ENCODE measurements at places on chromosomes 5 and 9. TPM values are rescaled to one million over a fixed set of nuclear protein-coding genes. Genes with fewer than 3 reads are reported as not detected.

GRCh38 chr5:117889596-117889995 is 1098.8 kb downstream of the DTWD2 start:
- no peak for DNase-seq

- DNase-seq, result no peak
Observed at GRCh38 chr5:35743644-35744043, 113.0 kb upstream of the IL7R start.

DNA sequence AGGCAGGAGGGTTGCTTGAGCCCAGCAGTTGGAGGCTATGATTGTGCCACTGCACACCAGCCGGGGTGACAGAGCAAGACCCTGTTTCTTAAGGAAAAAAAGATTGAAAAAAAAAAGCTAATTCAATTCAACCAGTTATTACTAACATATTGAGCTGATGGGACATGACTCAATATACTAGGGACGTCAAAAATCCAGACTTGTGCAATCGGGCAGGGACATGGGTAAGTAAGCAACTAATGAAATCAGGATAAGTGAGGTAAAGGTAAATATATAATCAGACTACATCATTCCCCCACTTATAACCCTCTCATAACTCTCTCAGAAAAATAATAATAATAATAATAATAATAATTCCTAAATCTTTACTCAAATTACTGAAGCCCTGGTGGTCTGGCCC is 975 bp upstream of the HAVCR1 start:
- DNase-seq, result no peak

- no peak for DNase-seq
Observed at GRCh38 chr5:72649449-72649848, 142.2 kb upstream of the ZNF366 start.

DNA sequence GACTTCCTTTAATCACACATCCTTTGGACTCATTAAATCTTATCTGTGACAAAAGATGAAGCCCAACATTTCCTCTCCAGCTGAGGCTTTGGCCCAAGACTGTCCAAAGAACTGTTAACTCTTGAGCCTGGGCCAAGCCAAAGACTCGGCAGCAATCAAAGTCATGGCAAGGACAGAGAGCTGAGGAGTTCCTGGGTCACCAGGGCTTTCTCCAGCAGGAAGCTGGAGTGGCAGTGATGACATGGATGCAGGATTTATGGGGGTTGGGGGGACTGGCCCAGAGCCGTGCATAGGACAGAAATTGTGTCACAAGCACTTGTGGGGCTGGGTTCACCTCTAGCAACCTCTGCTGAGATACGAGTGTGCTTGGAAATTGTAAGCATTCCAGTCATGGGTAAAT is 440.3 kb downstream of the PLK2 start:
- DNase-seq, result peak; percentile 76

DNA sequence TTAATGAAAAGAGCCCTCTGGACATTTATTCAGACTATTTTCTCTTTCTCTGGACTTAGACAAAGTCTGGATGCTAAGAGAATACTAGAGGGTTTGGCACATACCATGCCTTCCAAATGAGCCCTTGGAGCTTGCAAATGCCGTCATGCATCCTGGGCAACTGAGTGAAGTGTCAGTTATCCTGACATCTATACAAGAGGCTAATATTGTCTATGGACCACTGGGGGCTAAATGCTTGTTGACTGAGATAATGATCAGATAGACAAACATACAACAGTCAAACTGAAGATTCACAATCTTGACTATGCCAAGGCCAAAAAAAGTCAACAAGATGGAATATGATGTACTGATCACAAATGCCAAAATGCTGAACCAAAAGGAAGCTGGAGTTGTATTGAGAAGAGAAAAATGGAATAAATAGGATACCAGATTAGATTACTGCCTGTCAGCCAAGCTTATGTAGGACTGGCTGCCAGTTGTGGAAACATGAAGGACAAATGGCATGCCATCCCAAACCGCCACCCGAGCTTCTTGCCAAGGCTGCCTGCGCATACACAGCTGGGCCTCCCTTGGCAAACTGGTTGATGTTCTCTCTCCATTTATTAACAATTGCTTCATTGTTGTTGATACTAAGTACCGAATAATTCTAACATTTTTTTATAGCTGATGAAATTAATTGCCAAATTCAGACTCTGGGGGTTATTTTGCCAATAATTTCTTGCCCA is 240.1 kb upstream of the GRAMD2B start:
- no peak for DNase-seq

DNA sequence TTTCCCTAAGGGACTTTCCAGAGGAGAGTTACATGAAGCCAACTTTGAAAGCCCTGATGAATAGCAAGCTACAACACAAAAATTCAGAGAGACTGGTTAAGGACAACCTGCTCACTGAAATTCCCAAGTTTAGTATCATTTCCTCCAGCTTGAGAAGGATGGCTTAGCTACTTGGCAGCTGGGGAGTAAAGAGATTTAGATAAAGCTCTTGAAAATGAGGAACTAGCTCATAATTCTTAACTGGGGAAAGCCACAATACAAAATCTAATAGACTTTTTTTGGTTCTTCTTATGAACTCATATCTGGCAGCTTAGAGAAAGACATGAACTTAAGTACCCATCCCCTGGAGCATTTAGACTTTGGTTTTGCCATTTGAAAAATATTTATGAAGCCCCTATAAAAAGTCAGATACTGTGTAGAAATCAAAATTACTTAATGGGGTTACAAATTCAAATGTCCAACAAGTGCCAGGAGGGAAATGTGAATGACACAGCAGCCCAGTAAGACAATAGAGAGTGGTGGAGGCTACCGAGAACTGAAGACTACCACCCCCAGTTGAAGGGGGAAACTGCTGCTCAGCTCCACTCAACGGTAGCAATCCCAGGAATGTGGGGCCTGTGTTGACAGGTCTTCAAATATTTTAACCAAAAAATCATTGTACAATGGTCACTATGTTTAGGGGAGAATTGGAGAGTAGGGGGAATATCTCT is 79.4 kb upstream of the ADRB2 start:
- no peak for DNase-seq

DNA sequence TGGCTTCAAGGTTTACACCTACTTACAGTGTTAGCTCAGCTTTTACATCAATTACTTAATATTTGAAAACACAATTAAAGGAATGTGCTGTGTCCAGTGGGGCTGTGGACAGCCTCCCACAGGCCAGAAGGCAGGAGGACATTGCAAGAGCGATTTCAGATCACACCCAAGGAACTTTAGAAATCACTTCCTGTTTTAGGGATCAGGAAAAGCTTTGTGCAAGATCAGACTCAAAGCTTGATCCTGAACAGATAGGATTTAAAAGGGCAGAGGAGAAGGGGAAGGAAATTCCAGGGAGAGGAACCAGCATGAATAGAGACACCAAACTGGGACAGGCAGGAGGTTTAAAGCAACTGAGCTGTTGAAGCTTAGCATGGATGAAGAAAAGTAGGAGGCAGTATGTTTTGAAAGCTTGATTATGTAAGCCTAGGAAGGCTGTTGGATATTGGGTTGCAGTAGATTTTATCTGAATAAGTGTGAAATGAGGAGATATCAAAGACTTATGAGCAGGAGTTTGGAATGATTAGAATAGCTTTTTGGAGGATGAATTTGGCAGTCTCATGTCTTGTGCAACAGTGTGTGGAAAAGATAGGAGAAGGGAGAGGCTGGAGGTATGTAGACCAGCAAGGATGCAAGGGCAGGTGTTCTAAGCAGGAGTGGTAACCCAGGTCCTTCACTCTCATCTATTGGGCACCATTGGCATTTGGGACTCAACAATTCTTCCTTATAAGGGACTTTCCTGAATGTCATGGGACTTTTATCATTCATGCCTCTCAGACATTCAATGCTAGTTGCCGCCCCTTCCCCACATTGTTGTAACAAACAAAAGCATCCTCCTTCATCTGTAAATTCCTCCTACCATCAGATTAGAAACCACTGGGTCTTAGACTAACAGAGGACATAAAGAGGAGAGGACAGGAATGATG is 123.5 kb downstream of the TARS1 start:
- no peak for DNase-seq

DNA sequence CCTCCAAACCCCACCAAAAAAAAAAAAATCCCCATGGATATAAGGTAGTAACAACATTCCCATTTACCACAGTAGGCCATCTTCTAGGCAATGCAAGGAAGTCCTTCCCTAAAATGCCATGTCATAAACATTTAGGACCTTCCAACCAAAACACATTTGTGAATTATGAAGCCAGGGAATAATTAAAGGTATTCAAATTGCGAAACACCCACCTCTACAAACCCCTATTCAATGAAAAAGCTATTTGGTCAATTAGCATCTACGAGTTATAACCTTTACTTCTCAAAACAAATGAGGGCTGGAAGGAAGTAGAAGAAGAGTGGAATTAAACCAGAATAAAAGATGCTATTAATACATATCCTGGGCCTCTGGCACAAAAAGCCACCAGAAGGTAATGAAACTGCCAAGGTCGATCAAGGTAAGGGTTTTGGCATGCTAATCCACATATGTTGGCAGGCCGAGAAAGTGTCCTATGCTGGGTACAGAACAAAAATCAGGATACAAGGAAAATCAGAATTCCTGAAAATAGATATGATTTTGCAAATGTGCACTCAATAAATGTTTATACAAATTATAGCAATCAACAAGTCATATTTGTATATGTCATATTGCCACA is 47.7 kb downstream of the MTMR12 start:
- DNase-seq, result no peak

- no peak for DNase-seq
Observed at GRCh38 chr5:33476992-33477391, 36.2 kb downstream of the TARS1 start.

DNA sequence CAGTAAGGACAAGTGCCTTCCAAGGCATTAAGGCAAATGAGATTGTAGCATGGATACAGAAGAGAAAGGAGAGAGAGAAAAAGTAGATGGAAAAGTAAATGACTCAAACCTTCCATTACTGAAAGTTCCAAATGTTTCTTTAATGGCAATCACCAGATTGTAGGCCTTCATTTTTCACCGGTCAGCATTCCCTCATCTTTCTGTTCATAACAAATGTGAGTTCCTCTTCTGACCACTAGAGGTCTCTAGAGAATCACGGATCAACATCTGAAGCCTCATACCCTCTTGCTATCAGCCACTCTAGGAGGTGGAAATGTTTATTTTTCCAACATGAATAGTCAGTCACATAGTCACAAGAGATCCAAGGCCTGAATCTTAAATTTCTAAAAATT is 73.6 kb upstream of the RPS23 start:
- DNase-seq, result no peak

DNA sequence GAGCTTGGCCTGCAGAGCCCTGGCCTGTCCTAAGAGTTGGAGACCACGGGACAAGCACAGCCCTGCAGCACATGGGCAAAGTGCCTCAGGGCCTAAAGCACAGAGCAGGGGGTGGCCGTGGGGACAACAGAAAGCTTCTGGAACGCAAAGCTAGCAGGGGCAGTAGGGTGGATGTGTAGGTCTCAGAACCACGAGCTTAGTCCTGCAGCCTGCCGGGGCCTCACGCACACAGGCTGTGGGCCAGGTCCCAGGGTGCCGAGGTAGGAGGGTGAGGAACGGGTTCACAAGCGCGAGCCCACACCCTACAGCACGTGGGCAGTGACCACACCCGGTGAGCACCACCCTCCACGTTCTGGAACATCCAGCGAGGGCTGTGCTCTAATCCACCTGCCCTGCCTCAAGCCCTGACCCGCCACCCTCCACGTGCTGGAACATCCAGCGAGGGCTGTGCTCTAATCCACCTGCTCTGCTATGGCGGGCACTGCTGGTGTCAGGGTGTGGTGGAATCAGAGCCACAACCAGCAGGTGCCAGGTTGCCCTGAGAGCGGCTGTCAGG is 9.3 kb downstream of the CLPTM1L start:
- peak; percentile 81 for DNase-seq

DNA sequence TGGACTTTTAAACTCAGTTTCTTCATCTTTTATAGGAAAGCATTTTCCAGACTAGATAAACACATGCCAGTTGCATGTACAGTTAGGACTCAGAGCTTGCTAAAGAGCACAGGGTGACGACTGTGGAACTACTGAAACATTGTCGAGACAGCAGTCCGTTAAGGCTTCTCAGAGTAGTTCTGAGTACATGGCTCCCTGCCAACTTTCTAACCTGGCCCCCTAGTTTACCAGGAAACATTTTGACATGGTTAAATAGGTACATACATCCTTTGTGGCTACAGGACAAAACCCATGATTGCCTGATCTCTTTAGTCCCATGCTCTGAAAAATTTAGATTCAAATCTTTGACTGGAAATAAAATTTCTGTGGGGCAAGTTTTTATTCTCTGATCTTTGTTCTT is 129.7 kb downstream of the SLF1 start:
- no peak for DNase-seq

GRCh38 chr5:132011622-132012343 is at the start of gene ACSL6:
TSS of gene ACSL6 (minus strand) at chr5:132011658. CDS start at chr5:132011553, 105 bp downstream.
- DNase-seq, result peak; percentile 84

- DNase-seq, result no peak
Observed at GRCh38 chr5:171226864-171227263, 82.2 kb upstream of the TLX3 start.

DNA sequence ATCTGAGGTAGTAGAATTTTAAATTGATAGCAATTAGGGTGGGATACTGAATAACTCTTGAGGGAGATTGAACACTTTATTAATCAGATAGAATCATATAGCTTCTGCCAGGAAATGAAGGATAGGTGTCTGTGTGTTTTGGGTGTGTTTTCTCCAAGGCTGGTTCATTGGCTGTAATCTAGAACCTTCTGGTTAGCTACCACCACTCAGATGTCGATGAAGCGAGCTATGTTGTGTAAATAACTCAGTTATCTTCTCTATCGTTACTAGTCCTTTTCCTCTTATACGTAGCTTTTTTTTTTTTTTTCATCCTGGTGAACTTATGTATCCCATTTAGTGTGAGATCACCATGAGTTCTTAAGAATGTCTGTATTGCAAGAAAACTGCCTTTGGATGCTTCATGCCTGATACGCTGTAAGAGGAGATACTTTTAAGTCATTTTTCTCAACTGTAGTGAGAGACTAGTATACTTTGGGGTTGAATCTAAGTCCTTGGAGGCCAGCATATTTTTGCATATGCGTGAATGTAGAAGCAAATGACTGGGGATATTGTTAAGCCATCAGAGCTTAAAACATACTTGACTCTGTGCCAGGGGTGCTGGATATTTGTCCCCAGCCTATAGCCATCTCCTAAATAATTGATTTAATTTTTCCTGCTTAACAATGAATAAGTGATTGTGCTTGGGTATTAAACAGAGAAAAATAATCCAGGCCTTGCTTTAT is 2.1 kb downstream of the TNFAIP8 start:
- DNase-seq, result no peak

DNA sequence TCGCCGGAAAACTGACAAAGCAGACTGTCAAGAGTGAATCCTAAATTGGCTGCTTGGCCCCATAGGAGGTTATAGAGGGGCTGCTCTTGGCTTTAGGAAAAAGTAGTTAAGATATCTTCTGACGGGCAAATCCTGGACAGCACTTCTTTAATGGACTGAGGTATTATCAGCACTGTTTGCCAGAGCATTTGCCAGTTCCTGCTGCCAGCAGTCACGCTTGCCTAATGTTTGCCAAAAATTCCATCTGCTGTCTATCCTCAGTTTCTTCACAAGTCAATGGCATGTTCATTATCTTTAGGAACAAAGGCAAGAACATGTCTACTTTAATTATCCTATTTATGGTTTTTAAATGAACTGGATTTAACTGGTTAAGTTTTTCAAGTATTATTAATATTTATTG is 25.8 kb upstream of the SREK1 start:
- DNase-seq, result no peak

The VCAN gene
- 442 TPM for total RNA-seq

The TGFBR1 gene
- 59.3 TPM for total RNA-seq

The IL4 gene
- total RNA-seq, result not detected

The MFAP3 gene
- total RNA-seq, result 31.7 TPM

The PSD2 gene
- total RNA-seq, result 0.28 TPM

The RAB3C gene
- total RNA-seq, result 2.0 TPM

The C5orf58 gene
- total RNA-seq, result not detected

Measured in spleen (tissue), 13 donors.